ENCODE measurements at places on chromosomes 7 and 10. TPM values are rescaled to one million over a fixed set of nuclear protein-coding genes. Genes with fewer than 3 reads are reported as not detected.

The CYP3A5 gene
- not detected for total RNA-seq

- DNase-seq: no peak
Measured at GRCh38 chr10:90199093-90199492, 497.7 kb downstream of the KIF20B start.

DNA sequence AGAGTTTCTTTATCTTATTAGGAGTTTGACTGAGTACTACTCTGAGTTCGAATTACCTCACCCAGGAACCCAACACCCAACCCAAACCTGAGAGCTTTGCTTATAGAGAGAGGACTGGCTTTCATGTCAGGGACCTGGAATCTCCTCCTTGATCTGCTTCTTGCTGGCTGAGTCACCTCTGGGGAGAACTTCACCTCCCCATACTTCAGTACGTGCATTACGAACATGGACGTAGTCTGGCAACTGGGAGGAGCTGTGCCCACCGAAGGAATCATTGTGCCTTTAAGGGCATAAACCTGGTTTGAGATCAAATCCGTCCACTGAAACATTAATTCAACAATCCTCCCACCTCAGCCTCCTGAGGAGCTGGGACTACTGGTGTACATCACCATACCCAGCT lies 12.2 kb upstream of the PSAP start:
- no peak for DNase-seq

- DNase-seq: no peak
Measured at GRCh38 chr7:5679813-5680473, 101.5 kb downstream of the RNF216 start.

GRCh38 chr10:112379635-112380296 lies 5.8 kb downstream of the ACSL5 start:
- DNase-seq: no peak

DNA sequence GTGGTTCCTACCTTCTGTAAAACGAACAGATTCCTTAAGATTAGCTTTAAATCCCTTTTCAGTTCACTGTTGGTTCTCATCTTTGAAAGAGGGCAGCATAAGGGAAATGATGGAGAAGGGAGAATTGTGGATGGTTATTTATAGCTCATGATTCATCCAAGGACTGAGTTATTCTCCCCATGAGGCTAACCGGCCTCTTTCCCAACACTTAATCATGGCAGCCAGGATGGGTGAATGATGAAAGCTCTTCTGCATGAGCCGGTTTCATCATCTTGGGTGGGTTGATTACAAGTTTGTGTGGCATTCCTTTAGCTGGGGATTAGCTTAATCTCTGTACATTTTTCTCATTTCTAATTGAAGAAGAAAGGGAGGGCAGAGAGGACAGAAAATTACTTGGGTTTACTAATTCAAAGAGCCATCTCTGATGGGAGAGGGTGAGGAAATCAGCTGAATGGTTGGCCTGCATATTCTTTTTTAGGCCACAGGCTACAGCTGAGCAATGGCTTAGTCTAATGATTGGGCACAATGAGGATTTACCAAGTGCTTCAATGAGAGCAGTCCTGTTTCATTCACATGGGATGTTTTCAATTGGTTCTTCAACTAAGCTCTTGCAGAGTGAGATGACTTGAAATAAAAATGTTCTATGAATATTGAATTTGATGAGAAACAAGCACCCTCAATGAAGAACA lies 250.0 kb downstream of the BMPER start:
- no peak for DNase-seq

- DNase-seq: no peak
Measured at GRCh38 chr10:61832866-61833481, 68.5 kb upstream of the ARID5B start.

- no peak for DNase-seq
Measured at GRCh38 chr7:142158736-142159496, 47.4 kb downstream of the MGAM2 start.

Data from T-cell (primary cell).